Epithelial cell of alveolus of lung (primary cell): ENCODE measurements at places on chromosomes 2 and 18. TPM values are rescaled to one million over a fixed set of nuclear protein-coding genes. Genes with fewer than 3 reads are reported as not detected.

COL4A3 gene
- total RNA-seq = 0.13 and 0.48 TPM in 2 replicates

GTF2A1L gene
- total RNA-seq = 0.13 and 1.5 TPM in 2 replicates

EFHD1 gene
- 0.40 and 2.2 TPM in 2 replicates for total RNA-seq

RHBDD1 gene
- total RNA-seq = 12.0 and 17.7 TPM in 2 replicates

ZEB2 gene
- total RNA-seq = 29.0 and 112 TPM in 2 replicates

SYT4 gene
- total RNA-seq = not detected in 2 replicates

WDR43 gene
- 21.6 and 47.6 TPM in 2 replicates for total RNA-seq

PREB gene
- total RNA-seq = 53.0 and 92.5 TPM in 2 replicates

NPPC gene
- not detected in 2 replicates for total RNA-seq

ZNF516 gene
- 26.1 and 47.7 TPM in 2 replicates for total RNA-seq

ALK gene
- total RNA-seq = not detected in 2 replicates

ZNF804A gene
- total RNA-seq = 4.2 and 7.5 TPM in 2 replicates

FAM124B gene
- 0.16 and 0.26 TPM in 2 replicates for total RNA-seq

TIMM21 gene
- 19.0 and 23.6 TPM in 2 replicates for total RNA-seq

RGPD3 gene
- under 0.01 and 0.13 TPM in 2 replicates for total RNA-seq

ANO7 gene
- 1.4 and 1.6 TPM in 2 replicates for total RNA-seq

SPR gene
- total RNA-seq = 12.8 and 14.0 TPM in 2 replicates

PPP1R1C gene
- total RNA-seq = 0.91 and 0.96 TPM in 2 replicates

SLC39A10 gene
- total RNA-seq = 30.2 and 36.1 TPM in 2 replicates

KLHL29 gene
- total RNA-seq = 4.0 and 6.8 TPM in 2 replicates

APCDD1 gene
- 5.9 and 20.5 TPM in 2 replicates for total RNA-seq

LDLRAD4 gene
- total RNA-seq = 0.52 and 0.80 TPM in 2 replicates

CABLES1 gene
- 2.8 and 3.4 TPM in 2 replicates for total RNA-seq

TNFRSF11A gene
- total RNA-seq = under 0.01 TPM in 1 of 2 replicates, not detected in the other

MYO7B gene
- total RNA-seq = 0.24 TPM in 1 of 2 replicates, not detected in the other

FBXO15 gene
- 0.91 TPM in 1 of 2 replicates, not detected in the other for total RNA-seq

PROKR1 gene
- total RNA-seq = 0.08 and 0.13 TPM in 2 replicates

FSHR gene
- not detected in 2 replicates for total RNA-seq

TBR1 gene
- total RNA-seq = under 0.01 and 0.32 TPM in 2 replicates

SERPINB10 gene
- total RNA-seq = not detected in 2 replicates

SLC9A4 gene
- total RNA-seq = not detected in 2 replicates

ITPRID2 gene
- total RNA-seq = 111 and 115 TPM in 2 replicates

CXCR1 gene
- total RNA-seq = not detected in 2 replicates

CD28 gene
- not detected in 2 replicates for total RNA-seq

CCNT2 gene
- total RNA-seq = 10.6 and 13.3 TPM in 2 replicates

ADNP2 gene
- 19.0 and 20.7 TPM in 2 replicates for total RNA-seq

SPRED2 gene
- total RNA-seq = 18.4 and 24.0 TPM in 2 replicates

CCDC102B gene
- 12.8 and 18.3 TPM in 2 replicates for total RNA-seq

KIF1A gene
- 2.7 TPM in 1 of 2 replicates, not detected in the other for total RNA-seq

DYSF gene
- total RNA-seq = 1.4 and 4.3 TPM in 2 replicates
